Stimulated activated CD8-positive, alpha-beta memory T cell treated with anti-CD3 and anti-CD28 coated beads, Interleukin-15, amount 100 ng/mL, for 4 hours (primary cell): ENCODE measurements at places on chromosomes 12 and 14.

DNA sequence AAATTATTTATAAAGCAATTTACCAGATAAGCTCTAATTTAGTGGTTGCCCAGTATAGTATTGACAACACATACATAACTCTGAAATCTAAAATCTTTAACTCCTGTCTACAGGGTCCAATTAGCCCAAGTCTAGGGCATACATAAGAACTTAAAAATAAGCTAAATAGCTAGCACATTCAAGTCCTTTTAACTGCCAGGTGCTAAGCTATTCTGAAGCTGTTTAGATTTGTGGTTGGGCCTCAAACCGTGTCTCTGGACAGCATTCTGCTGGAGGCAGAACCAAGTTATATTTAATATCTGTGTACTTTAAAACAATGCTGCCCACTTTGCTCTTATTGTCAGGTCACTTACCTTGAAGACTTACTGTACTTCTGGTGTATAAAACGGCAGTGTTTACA is 19.0 kb downstream of the RPS6KA5 start:
- DNase-seq, result no peak

DNA sequence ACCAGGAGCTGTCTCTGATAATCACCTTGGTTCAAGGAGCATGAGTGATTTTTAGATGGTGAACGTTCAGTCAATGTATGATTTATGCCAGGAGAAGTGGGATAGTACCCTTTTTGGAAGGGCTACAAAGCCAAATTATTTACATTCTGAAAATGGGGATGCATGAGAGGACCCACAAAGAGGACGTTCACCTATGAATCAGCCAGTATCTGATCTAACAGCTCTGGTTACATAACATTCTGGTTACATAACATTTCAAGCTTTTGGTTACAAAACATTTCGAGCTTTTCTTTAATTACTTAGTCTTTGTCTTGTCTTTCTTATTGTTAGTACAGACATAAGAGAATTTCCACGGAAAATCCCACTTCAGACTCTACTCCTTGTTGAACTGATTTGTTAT is 68.8 kb downstream of the SLCO1A2 start:
- no peak for DNase-seq

DNA sequence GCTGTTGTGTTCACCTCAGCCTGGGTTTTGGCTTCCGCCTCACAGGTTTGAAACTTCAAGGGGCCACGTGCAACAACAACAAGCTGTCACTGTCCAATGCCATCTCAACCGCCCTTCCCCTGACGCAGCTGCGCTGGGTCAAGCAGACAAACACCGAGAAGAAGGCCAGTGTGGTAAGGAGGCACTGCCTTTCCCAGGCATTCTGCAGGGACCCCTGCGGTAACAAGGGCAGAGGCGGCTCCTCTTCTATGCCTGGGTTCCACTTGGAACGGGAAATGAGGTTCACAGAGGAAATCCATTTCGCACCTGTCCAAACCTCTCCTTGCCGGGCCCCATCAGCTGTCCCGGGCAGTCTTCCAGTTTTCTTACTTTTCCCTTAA is 36.8 kb downstream of the HSP90AA1 start:
- DNase-seq, result no peak

- DNase-seq, result no peak
Measured at GRCh38 chr12:104827587-104827986, 130.5 kb downstream of the SLC41A2 start.

GRCh38 chr12:88501972-88502938 is 78.0 kb downstream of the KITLG start:
- DNase-seq, result no peak

GRCh38 chr14:72745991-72746980 is 147.6 kb downstream of the DPF3 start:
- DNase-seq, result no peak

GRCh38 chr14:102802834-102803523 is 25.7 kb downstream of the TRAF3 start:
- DNase-seq, result no peak

GRCh38 chr14:24079491-24080141 is 8.3 kb downstream of the CPNE6 start:
- DNase-seq, result no peak

- DNase-seq, result no peak
Measured at GRCh38 chr14:61475316-61475715, 153.9 kb downstream of the PRKCH start.

- no peak for DNase-seq
Measured at GRCh38 chr12:69657376-69658137, 41.5 kb downstream of the BEST3 start.

DNA sequence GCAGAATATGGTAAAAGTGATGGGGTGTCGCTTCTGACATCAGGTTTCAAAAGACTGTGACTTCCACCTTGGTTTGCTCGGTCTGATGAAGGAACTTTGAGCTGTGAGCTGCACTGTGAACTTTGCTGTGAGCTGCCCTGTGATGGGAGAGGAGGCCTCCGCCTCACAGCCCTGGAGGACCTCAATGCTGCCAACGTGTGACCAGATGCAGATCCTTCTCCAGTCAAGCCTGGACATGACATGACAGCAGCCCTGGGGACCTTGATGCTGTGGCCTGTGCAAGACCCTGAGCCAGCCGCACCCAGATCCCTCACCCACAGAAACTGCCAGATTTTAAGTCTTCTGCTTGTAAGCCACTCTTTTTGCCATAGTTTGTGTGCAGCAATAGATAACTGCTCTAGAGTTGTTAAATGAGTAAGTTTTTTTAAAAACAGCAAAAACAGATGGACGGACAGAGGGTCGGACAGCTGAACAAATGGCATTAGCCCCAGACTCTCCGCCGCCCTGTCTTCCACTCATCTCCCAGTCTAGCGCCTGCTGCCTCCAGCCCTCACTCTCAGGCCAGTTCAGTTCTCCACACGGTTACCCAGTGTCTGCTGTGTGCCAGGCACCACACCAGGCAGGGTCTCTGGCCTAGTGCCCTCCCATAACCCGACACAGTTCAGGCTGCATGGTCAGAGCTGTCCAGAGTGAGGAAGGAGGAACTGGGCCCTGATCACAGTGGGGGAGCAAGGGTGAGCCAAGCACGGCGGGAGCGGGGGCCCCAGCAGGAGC is 13.1 kb upstream of the LRTM2 start:
- no peak for DNase-seq

- no peak for DNase-seq
Measured at GRCh38 chr14:78324353-78324752, 154.2 kb downstream of the NRXN3 start.

GRCh38 chr12:109696485-109697269 is 16.9 kb upstream of the FAM222A start:
- no peak for DNase-seq

DNA sequence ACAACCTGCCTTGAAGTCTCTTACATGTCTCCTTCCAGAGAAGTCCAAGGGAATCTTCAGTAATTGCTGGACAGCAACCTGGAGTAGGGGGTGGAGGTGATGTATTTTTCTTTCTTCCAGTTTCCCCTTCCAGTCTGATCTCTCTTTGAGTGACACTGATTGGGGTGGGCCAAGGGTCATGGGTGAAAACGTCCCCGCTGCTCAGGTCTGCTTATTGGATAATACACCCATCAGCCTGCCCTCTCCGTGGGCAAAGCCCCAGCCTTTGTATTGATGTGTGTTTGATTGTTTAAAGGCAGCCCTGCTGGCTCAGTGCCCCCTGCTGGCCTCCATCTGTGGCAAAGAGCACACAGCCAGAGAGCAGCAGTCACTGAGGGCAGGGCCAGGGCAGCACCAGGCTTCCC is 35.7 kb upstream of the ATP2A2 start:
- DNase-seq, result peak; percentile 3

DNA sequence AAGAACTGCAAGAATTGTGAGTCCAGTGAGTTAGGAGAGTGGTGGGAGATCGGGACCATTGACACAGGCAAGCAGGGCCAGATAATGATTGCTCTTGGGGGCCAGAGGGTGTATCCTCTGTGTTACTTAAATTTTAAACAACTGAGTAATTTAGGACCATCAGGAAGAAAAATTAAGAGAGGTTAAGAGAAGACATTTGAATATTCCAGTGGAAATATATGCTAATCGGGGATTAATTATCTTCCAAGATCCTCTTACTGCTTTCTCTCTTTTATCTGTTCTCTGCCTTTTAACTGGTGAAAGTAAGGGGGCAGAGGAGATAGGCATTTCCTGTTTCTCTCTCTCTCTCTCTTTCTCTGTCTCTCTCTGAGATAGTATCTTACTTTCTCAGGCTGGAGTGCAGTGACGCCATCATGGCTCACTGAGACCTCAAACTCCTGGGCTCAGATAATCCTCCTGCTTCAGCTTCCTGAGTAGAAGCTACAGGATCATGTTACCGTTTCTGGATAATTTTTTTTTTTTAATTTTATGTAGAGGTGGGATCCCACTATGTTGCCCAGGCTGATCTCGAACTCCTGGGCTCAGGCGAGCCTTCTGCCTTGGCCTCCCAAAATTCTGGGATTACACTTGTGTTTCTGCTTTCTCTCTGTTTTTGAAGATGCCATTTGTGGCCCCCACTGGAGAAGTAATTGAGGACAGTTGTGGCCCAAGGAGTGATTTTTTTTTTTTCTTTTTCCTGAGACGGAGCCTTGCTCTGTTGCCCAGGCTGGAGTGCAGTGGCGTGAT is 85.1 kb downstream of the DIP2B start:
- DNase-seq, result no peak

- no peak for DNase-seq
Measured at GRCh38 chr14:48325486-48325885, 650.1 kb upstream of the MDGA2 start.

DNA sequence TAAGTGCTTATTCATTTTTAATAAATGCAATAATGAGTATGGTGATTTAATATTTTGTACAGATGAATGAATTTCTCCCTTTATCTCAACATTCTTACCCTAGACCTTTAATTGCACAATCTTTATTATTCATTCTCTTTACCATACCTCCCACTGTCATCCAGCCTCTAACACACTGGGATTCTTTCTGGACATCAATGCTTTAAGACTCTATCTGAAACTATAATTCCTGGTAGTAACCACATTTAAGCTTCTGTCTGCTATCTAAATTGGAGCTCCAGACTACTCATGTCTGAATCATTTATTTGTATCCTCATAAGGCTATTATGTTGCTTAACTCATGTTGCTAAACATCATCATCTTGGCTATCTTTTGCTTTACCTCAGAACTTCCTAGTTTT is 270.2 kb downstream of the ALG10B start:
- no peak for DNase-seq

DNA sequence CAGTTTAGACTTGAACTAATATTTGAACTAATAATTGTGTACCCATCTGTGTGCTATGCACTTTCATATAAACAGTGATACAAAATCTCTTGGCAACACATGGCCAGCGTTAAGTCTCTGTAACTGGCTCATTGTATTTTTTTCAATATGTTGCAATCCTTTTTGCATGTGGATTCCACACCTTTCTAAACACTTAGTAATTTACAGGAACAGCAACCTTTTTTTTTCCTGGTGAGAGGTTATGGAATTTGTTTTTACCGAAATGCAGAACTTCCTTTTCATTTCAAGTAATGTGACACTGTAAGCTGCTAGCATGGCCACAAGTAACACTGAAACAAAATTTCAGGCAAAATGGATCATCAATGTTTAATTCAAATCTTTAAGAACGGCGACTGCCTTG is 45.4 kb upstream of the EPS8 start:
- no peak for DNase-seq
